ENCODE measurements at places on chromosomes 2 and 18.

GRCh38 chr2:160207804-160208654, 8.0 kb upstream of the ITGB6 start:
- DNase-seq = no peak

DNA sequence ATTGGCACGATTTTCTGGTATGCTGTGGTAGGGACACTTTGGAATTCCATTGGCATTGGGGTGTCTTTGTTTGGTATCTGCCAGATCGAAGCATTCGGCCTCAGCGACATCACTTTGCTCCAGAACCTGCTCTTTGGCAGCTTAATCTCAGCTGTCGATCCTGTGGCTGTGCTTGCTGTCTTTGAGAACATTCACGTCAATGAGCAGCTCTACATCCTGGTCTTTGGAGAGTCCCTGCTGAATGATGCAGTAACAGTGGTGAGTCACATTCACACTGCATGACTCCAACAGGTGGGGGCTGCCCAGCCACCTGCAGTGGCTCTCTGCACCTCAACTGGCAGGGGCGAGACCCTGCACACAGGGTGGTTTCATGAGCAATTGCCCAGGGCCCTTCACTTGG, 38.4 kb downstream of the SLC9A2 start:
- DNase-seq = peak; percentile 20

- DNase-seq = no peak
Measured at GRCh38 chr2:28219758-28220368, 172.8 kb upstream of the FOSL2 start.

DNA sequence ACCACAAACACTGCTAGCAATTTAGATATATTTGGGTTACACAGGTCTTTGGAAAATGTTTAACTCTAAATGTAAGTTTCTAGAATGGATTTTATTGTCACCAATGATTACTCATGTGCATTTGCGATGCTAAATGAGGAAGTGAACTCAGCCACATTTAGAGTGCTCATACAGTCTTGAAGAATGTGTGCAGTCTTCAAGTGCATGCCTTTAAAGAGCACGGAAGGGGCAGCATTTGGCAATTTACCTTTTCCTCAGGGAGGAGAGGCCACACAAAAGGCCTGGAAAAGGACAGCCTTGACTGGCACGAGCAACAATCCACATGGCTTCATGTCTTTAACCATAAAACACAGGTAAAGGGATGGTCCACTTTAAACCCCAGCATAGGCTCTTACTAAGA, 78.5 kb upstream of the STK17B start:
- no peak for DNase-seq

GRCh38 chr18:43705850-43706249, 428.6 kb upstream of the SYT4 start:
- DNase-seq = no peak

GRCh38 chr2:201262718-201263117, 2.4 kb downstream of the CASP8 start:
- no peak for DNase-seq

- DNase-seq = no peak
Measured at GRCh38 chr18:51824746-51825145, 515.3 kb upstream of the DCC start.

- no peak for DNase-seq
Measured at GRCh38 chr2:145199042-145199441, 679.1 kb upstream of the ZEB2 start.

DNA sequence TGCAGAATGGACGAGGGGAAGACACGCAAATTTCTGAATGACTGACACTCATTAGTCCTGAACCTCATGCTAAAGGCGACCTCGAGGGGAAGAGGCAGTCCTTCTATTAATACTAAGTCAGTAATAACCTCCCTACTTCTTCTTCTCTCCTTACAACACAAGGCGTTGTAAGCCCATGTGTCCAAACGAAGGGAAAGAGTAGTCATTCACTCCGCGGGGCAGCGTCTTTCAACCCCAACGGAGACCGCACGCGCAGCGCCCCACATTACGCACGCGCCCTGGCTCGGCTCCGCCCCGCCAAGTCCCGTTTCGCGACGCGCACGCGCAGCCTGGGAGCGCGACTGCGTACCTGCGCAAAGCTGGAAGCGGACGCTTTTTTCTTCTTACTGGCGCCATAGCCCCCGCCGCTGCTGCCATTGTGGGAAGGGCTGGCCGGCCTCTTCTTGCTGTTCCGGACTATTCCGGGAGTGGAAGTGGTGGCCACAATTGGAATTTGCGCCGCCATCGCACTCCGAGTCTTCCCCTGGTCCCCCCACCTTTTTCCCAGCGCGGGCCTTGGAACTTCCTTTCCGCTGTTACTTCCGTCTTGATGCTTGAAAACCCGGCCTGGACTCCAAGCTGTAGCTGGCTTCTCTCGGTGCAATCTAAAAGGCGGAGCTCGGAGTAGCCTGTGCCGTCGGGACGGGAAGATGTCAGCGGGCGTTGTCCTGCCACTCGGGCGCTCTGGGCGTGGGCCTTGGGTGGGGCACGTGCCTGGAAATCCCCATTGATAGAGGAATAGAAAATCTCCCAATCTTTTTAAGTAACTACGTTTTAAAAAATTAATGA, at the start of gene INO80C:
Gene INO80C (minus strand): TSS at position 591 of the 828 bp plus-strand sequence. CDS start 86 bp downstream, at position 505.
- peak; percentile 90 for DNase-seq

DNA sequence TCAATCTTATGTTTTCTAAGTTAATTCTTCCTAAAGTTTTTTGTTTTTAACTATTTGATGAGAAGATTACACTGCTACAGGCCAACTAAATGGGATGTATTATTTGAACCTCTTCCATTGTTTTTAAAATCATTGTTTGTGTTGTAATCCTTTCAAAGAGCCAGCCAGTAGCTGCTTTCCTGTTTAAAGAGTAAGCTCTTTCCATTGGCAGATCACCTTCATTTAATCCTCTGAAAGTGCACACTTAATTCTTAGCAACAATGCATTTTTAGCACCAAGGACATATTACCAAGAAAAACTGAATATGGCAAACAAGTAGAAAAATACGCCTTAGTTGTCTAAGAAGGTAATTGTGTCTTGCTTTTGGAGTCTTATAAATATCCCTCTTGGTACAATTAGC, 54.0 kb downstream of the MEIS1 start:
- no peak for DNase-seq

DNA sequence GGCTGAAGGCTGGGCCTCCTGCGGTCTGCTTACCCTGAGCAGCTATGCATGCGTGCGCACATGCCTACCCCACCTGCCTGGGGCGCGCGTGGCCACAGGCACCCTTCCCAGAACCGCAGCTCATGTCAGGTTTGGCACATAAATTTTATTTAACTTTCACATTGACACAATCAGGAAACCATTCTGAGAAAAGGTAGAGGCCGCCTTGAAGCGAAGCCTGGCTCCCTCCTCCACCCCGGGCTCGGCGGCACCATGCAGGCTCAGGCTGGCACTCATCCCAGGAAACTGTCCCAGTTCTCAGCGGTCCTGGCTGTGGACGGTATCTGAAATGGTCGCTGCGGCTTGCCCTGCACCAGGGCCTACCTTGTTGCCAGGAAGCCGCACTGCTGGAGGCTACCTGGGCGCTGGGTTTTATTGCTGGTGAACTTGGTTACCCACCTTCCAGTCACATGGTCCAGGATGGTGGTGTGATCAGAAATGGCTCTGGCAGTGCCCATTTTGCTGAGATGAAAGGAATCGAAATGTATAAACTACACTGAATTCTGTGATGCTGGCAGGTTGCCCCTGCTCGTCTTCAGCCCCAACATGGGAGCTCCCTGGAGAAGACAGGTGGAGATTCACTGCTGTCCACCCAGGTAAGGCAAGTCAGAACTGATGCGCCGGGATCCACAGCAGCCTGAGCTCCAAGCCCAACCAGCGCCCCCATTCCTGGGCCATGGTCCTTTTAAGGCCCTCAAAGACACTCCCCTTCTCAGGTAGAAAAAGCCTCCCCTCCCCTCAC, 25.5 kb downstream of the CHST10 start:
- DNase-seq = no peak

DNA sequence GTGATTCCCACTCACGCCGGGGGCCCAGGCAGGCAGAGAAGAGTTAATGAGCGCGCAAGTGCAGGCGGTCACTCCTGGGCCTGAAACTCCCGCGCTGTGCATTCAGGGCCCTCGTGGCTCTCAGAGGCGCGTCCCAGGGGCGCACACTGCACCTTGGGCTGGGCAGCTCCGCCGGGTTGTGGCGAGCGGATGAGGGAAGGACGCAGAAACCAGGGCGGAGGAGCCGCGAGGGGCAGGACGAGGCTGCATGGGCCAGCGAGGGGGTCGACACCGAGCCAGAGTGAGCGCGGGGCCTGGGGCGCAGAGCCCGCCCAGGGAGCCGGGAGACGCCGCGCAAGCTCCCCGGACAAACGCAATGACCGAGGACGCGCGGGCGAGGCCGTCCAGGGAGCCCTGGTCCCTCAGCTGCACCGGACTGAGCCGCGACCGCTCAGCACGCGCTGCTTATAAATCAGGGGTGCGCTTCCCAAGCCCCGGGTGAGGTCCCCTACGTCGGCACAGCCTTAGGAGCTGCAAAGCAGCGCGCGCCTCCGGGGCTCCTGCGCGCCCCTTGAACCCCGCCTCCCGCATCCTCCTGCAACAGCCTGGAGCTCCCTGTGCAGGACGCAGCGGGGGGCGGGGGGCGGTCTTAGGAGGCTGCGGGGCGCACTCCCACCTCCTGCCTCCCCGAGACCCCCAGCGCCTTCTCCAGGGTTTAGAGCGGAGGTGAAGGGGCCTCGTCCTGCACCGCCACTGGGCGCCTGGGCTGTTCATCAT, 180.2 kb upstream of the ALKAL2 start:
- DNase-seq = no peak

DNA sequence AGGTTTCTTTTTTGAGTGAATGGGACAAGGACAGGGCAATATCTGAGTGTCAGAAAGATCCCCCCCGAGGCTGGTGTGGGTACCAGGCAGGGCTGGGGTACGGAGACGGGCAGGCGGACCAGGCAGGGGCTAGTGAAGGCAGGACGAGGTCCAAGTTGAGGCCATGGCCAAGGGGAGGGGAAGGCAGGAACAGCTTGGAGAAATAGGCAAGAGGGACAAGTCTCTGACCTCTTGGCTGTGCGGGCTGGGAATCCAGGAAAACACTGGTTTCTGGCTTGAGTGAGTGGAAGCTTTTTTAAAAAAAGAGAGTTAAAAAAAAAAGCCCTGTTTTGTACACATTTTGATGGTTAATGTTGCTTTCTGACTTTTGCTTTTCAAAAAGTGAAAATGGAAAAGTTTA, 30.3 kb downstream of the ASAP2 start:
- no peak for DNase-seq
